Occipital lobe (tissue), 3 donors: ENCODE measurements at places on chromosomes 16 and 17. TPM values are rescaled to one million over a fixed set of nuclear protein-coding genes. Genes with fewer than 3 reads are reported as not detected.
A peak's percentile ranks its signal among the peaks of the same experiment; 100 is the strongest.

DNA sequence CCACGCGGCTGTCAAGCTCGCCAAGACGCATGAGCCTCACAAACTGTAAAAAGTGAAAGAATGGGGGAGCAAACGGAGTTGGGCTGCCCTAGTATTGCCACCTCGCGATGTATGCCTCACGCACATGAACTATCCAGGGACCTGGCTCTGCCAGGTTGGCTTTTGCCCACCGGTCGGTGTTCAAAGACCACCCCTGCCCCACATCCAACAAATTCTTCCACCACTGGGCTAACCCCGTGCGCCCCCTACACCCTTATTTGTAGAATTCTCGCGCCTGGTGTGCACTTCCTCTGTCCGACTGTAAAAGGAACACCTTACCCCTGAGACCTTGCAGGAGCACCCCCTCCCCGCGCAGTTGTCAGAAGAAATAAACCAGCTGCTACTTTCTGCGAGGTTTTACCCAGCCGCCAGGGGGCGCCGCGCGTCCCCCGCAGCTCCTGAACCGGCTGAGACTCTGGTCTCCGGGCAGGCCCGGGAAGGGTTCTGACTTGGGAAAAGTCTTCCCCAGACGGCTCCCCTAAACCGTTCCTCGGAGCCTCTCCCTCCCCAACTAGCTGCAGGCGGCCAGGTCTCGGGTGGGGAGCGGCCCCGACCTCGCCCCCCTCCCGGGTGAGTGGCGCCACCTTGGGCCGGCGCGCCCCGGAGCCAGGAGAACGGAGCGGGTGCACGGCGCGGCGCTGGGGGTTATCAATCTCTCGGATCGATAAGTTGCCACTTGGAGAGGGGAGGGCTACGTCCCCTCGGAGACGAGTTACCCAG, 1.7 kb upstream of the ZNF423 start:
- DNase-seq: no peak

DNA sequence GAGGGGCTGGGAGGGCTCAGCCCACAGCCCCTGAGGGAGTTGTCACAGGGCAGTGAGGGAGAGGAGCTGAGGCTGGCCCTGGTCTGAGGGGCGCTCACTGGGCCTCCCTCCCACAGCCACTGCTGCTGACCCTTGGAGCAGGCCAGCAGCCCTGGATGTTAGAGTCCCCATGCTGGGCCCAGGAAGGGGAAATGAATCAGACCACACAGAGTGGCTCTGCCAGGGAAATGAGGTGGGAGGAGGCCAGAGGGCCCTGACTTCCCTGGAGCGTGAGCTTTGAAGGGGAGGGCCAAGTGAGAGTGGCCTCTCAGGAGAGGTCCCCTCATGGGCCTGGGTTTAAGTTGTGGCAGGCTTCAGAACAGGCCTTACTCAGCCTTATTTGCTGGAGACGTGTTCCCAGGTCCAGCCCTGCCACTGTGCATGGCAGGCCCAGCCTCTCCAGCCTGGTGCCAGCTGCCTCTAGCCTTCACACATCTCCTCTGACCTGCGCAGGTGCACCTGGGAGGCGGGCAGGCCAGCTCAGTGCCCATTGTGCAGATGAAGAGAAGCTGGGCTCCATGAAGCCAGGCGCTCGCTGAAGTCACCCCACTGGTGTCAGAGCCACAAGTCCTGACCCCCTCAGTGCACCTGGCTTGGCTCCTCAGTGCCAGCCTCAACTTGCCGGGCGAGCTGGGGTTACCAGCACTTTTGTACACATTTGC, 15.4 kb downstream of the GPT2 start:
- no peak for DNase-seq

DNA sequence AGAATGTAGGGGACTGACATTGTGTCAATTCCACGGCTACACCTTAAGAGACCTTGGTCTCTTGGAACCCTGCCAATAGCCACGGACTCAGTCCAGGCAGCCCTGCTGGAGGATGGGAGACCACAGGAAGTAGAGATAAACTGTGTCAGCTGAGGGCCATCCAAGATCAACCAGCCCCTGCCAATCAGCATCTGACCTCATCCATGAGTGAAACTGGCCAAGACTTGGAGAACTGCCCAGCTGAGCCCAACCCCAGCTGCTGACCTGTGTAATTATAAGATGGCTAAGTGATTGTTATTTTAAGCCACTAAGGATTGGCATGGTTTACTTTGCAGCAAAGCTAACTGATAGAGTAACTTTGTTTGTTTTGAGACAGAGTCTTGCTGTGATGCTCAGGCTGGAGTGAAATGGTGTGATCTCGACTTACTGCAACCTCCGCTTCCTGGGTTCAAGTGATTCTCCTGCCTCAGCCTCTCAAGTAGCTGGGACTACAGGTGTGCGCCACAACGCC, 13.3 kb upstream of the YWHAE start:
- peak; percentile 16 for DNase-seq

DNA sequence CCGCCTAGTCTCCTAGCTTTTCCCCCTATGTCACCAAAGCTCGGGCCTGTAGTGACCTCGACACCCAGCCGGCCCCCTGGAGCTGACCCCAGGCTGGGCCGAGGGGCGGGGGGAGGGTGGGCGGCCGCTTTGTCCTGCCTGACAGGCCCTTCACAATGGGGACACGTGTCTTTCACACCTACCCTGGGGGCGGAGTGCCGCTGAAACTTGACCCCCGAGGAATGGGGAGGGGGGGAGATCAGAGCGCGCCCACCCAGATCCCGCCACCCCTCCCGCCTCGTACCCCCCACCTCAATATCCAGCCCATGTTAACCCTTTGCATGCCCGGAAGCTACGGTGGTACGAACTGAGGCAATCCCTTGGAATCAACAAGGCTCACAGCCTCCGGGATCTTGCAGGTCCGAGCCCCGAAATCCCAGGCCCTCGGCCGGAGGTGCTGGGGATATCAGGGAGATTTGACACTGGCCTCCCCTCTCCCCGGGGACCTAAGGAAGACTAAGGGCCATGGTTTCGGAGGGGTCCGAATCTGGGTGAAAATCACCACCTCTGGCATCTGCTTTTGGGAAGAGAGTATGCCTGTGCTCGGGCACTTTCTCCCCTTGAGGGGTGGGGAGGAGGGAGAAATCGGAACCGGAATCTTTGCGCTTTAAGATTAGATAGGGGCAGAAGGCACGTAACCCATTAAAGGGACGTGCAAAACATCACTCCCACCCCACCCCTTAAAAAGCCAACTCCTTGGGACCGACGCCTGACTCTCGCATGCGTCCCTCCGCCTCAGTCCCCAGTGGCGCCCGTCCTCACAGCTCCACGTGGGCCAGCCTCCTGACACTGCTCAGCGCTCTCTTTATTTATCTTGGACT, 2.6 kb downstream of the NOG start:
- DNase-seq: no peak

- DNase-seq: no peak
Observed at GRCh38 chr17:39634384-39634871, 2.5 kb upstream of the STARD3 start.

DNA sequence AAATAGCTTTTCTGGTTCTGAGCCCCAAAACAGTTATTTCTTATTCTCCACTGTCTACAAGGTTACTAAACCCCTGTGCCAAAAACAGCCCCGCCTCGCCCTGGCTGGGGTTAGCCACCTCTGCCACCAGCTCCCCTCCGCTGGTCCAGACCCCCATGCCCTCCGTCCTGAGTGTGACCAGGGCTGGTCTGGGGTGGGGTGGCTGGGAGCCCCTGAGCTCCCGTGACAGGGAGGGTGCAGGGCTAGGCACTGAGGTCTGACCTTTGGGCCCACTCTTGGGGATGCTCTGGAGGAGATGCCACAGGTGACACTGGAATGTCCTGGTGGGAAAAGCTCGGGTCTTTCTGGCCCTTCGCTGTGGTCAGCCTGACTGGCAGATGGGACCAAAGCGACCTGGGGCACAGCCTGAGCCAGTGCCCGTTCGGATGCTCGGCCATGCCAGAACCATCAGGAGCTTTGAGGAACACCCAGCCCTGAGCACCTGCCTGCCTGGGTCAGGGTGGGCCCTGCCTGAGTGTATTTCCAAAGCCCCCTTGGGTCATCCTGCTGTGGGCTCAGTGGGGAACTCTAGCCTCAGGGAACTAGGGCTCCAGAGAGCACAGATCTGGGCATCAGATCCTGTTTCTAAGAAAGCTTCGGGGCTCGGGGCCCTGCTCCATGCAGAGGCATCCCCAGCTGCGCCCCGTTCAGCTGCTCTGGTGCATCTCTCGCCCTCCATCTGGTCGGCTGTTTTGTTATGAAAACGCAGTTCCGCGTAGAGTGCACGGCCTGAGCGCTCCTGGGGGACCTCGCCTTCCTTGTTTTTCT, 72.1 kb upstream of the GNG13 start:
- no peak for DNase-seq

Gene CFAP52
- 2.2 TPM for total RNA-seq

DNA sequence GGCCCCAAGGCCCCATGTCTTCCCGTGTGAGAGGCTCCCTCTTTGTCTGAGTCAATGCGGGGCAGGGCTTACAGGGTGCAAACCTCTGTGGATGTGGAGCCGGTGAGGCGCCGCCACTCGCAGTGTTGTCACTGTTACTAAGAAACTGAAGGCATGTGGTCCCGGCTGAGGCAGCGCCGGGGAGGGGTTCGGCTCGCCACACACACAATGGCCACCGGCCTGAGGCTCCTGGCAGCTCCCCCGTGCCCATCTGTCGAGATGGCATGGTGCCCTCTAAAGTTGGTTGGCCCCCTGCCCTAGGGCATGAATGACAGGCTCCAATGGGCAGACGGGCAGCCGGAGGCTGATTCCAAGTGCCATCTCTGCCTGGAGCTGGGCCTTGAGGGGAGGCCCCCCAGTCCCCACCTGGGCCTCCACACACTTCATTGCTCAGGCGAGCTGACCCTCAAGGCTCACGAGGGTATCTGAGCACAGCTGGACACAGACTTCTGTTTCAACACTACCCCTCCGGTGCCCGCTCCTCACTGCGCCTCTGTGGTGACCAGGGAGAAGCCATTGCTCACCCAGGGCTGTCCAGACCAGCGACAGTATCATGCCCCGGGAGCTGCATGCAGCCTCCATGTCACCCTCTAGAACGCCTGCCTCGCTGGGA, 137.2 kb downstream of the C16orf78 start:
- peak; percentile 21 for DNase-seq

Gene TBC1D28
- not detected for total RNA-seq

GRCh38 chr17:30476726-30477082, 504 bp upstream of the GOSR1 start:
- DNase-seq: no peak

- no peak for DNase-seq
Observed at GRCh38 chr16:88939245-88939971, 37.6 kb downstream of the CBFA2T3 start.

Gene ABAT
- total RNA-seq: 86.1 TPM

Gene ACSF3
- total RNA-seq: 16.2 TPM

Gene CCDC78
- 4.2 TPM for total RNA-seq
